WTC11 (cell line): ENCODE measurements at places on chromosomes 11 and 22.

DNA sequence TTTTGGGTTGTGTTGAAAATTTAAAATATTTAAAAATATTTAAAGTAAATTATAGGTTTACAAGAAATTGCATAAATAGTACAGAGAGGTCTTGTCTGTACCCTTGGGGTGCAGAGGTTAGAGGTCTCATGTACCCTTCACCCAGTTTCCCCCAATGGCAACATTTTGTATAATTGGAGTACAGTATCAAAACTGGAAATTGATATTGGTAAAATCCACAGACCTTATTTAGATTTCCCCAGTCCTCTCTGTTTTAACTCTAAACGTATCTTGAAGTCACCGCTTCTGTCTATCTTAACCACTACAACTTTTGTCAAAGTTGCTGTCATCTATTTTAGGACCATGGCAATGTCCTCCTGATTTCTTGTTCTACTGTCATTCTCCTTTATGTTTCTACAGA is 10.9 kb downstream of the THY1 start:
- DNase-seq: no peak

DNA sequence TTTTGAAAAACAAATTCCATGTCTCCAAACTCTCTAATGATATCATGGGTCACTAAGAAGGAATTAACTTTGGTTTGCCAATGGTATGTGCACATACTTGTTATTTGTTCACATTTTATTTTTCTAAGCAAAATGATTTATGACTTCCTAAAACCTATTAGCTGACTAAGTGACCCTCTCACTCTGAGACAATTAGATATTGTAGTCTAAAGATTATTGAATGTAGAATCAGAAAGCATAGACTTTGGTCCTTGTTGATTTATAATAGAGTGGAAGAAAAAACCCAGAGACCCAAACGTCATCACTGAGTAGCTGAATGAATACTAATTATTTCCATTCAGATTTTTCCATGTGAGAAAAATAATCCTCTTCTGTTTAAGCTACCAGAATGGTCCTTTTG is 243.5 kb upstream of the ANO3 start:
- no peak for DNase-seq

- DNase-seq: no peak
These were observed 10.7 kb downstream of the TBC1D10A start for GRCh38 chr22:30315962-30316576.

DNA sequence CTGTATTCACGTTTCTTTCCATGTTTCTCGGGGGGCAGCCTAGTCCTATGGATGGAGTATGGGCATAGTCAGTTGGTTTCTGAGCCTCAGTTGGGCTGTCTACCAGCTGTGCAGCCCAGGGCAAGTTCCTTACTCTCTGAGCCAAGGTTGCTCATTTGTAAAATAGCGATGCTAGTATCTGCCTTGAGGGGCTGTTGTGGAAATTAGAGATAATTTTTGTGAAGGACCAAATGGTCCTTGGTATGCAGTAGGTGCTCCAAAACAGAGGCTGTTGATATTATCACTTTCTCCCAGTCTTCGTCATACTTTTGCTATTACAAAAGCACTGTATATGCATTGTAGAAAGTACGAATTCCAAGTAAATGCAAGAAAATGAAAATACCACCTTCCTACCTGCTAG is 82.7 kb upstream of the MYOD1 start:
- DNase-seq: no peak

- DNase-seq: no peak
These were observed 12.0 kb downstream of the CSTPP1 start for GRCh38 chr11:46948378-46949131.

DNA sequence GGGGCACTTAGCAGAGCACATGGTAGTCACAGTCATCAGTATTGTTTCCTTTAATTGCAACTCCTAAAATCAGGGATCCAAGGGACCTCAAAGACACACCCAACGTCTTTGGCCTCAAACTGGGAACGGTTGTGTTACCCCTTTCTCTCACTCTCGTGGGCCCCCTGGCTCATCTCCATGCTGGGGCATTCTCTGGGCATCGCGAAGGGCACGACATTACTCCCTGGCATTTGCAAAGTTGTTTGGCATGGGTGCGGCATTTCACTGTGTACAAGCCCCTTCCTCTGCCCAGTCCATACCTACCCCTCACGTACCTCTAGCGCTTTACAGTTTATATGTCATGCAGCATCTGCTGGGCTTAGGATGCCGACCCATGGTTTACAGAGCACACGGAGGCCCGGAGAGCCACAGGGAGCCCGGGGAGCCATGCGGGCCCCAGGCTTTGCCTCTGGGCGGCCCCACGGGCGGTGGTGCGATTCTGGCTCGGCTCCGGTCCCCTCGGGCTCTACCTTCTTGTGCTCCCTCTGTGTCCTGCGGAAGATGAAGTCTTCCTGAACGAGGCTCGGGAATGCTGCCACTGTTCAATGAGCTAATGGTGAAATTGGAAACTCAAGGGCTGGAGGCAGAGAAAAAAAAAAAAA is 21.9 kb upstream of the CACNG2 start:
- DNase-seq: no peak
